Melanocyte of skin (primary cell): ENCODE measurements at places on chromosomes 12 and 14. TPM values are rescaled to one million over a fixed set of nuclear protein-coding genes. Genes with fewer than 3 reads are reported as not detected.

NRL gene
- total RNA-seq: 0.93 and 2.0 TPM in 2 replicates

MUCL1 gene
- total RNA-seq: not detected in 2 replicates

CBLN3 gene
- total RNA-seq: 0.34 and 0.36 TPM in 2 replicates

NAP1L1 gene
- total RNA-seq: 66.4 and 158 TPM in 2 replicates

BEST3 gene
- not detected in 2 replicates for total RNA-seq

MYO1H gene
- total RNA-seq: not detected in 2 replicates

KRT72 gene
- not detected in 2 replicates for total RNA-seq

ATXN7L3B gene
- 17.9 and 24.7 TPM in 2 replicates for total RNA-seq

ADCY4 gene
- 0.34 and 0.36 TPM in 2 replicates for total RNA-seq

EXOC3L4 gene
- not detected in 2 replicates for total RNA-seq

PLEKHG7 gene
- not detected in 2 replicates for total RNA-seq

PPP1R1A gene
- not detected in 2 replicates for total RNA-seq

GRIP1 gene
- 1.5 and 2.0 TPM in 2 replicates for total RNA-seq

IGF1 gene
- total RNA-seq: 0.93 and 1.00 TPM in 2 replicates

TSPAN11 gene
- total RNA-seq: 0.34 and 1.1 TPM in 2 replicates

CLEC2D gene
- total RNA-seq: 5.7 and 7.7 TPM in 2 replicates

TAS2R8 gene
- total RNA-seq: 0.34 and 0.36 TPM in 2 replicates

VASH1 gene
- total RNA-seq: 1.3 and 2.9 TPM in 2 replicates

RTN1 gene
- total RNA-seq: under 0.01 and 0.34 TPM in 2 replicates

ITGA5 gene
- 74.8 and 88.2 TPM in 2 replicates for total RNA-seq

SLC17A8 gene
- not detected in 2 replicates for total RNA-seq

TDRD9 gene
- total RNA-seq: 0.33 and 1.2 TPM in 2 replicates

CAPRIN2 gene
- total RNA-seq: 30.3 and 54.8 TPM in 2 replicates

GUCY2C gene
- not detected in 2 replicates for total RNA-seq

OLR1 gene
- total RNA-seq: not detected in 2 replicates

IAPP gene
- not detected in 2 replicates for total RNA-seq

CNTN1 gene
- 12.4 and 16.9 TPM in 2 replicates for total RNA-seq

NR4A1 gene
- total RNA-seq: 9.7 and 11.0 TPM in 2 replicates

KRT2 gene
- total RNA-seq: not detected in 2 replicates

LRP1 gene
- 47.4 and 52.6 TPM in 2 replicates for total RNA-seq

CRIP1 gene
- total RNA-seq: not detected in 2 replicates

NINJ2 gene
- total RNA-seq: 0.73 TPM in 1 of 2 replicates, not detected in the other

PIANP gene
- not detected in 2 replicates for total RNA-seq

LRRIQ1 gene
- 0.62 and 0.67 TPM in 2 replicates for total RNA-seq

SPTLC2 gene
- total RNA-seq: 40.3 and 51.2 TPM in 2 replicates

PIWIL1 gene
- not detected in 2 replicates for total RNA-seq

RPAP3 gene
- 12.7 and 23.6 TPM in 2 replicates for total RNA-seq

ERGIC2 gene
- 41.3 and 54.2 TPM in 2 replicates for total RNA-seq

GALNT4 gene
- 7.2 and 9.5 TPM in 2 replicates for total RNA-seq

PPP2R5E gene
- total RNA-seq: 13.8 and 24.0 TPM in 2 replicates

ARG2 gene
- 18.0 and 21.1 TPM in 2 replicates for total RNA-seq

RNASE7 gene
- not detected in 2 replicates for total RNA-seq

ADAMTS20 gene
- not detected in 2 replicates for total RNA-seq

SPTB gene
- under 0.01 TPM in 1 of 2 replicates, not detected in the other for total RNA-seq

NPAS3 gene
- total RNA-seq: 1.1 and 1.7 TPM in 2 replicates

C3AR1 gene
- total RNA-seq: 0.69 and 1.1 TPM in 2 replicates

SERPINA1 gene
- total RNA-seq: 0.34 and 0.73 TPM in 2 replicates

SMAGP gene
- 1.1 TPM in 1 of 2 replicates, not detected in the other for total RNA-seq

NOVA1 gene
- total RNA-seq: 0.36 TPM in 1 of 2 replicates, not detected in the other

FCF1 gene
- total RNA-seq: 27.0 and 32.9 TPM in 2 replicates

FOXG1 gene
- total RNA-seq: not detected in 2 replicates

RDH12 gene
- 1.4 and 1.8 TPM in 2 replicates for total RNA-seq

CDC42BPB gene
- total RNA-seq: 87.5 and 102 TPM in 2 replicates

POTEM gene
- total RNA-seq: not detected in 2 replicates
